ENCODE measurements at places on chromosomes 6 and 20. TPM values are rescaled to one million over a fixed set of nuclear protein-coding genes. Genes with fewer than 3 reads are reported as not detected.

DNA sequence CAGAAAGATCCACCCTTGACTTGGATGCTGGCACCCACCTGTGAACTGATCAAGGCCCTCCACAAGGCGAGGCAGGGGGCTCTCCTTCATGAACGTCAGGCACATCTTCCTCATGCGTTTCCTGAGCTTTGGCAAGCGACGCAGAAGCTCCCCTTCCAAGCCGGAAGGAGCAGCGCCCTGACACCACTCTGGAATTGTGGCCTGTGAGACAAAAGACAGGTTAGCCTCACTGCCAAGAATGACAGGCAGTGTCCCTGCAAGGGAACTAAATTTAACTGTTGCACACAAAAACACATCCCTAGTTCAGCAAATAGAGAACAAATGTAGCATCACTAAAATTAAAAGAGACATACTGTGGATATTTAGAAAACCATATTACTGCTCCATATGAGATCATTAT lies 42.0 kb upstream of the LYRM2 start:
- no peak for DNase-seq

GRCh38 chr6:99611148-99611547 lies 4.5 kb downstream of the PRDM13 start:
- DNase-seq, result no peak

GRCh38 chr20:44024820-44025580 lies 110.3 kb downstream of the TOX2 start:
- no peak for DNase-seq

DNA sequence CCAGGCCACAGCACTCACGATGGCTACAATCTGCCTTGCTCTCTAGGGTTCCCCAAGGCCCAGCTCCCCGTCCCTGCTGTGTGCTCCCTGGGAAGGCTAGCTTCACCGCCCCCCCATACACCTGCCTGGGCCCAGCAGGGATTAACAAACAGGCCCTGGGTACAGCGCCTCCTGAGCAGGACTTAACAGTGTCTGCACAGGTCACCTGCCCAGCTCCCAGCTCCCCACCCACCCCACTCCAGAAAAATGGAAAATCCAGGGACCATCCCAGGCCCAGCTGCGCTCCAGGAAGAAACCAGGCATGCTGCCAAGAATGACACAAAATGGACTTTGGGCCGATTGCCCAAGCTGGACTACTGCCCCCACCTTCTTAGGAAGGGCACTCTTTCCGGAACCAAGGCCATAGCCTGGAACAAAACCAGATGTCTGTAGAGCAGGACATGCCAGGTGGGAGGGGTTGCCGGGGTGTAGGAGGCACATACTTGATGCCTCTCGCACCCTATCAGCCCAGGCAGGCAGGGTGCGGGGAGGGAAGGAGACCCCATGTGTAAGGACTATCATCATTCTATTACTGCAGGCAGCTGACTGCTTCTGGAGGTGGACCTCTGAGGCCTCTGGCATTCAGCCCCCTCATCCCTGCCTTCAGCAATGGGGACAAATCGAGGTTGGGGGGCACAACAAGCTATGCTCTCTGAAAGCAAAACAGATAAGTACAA lies 104.9 kb downstream of the SNX5 start:
- DNase-seq, result no peak

DNA sequence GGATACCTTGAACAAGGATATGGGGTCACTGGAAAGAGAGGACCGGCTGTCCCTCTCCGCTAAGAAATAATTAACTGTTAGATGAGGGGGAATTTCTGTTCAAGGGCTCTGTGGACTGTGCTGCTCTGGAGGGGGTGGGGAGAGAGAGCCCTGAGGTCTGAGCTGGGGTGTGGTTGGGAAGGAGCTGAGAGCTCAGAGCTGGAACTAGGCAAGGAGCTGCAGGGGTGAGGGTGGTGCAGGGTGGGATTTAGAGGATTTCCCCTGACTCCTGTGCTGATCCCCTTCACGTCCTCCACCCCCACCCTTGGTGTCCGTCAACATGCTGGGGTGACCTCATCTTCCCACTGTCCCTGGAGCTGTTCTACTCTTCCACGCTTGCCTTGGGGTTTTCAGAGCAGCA lies 52.5 kb downstream of the HLA-A start:
- DNase-seq, result no peak

GRCh38 chr6:3429211-3429610 lies 27.6 kb downstream of the SLC22A23 start:
- no peak for DNase-seq

GRCh38 chr6:11848852-11849731 lies 70.5 kb upstream of the ADTRP start:
- no peak for DNase-seq

GRCh38 chr6:47741807-47742206 lies 40.0 kb upstream of the OPN5 start:
- peak; percentile 14 for DNase-seq

DNA sequence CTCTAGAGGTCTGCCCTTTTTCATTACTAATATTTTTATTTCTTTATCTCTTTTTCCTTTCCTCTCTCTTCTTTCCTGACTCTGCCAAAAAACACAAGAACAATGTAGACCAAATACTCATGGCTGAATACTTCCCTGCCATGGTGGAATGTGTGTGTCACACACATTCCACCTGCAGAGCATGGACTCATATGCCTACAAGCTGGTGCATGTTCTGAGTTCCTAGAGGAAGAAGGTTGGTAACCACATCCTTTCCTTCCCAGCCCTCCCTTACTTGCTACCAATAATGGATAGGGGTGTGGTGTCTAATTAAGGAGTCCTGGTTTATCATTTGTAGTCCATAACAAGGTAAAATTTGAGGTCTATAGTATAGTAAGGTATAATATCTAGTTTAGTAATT lies 15.2 kb upstream of the CST9L start:
- DNase-seq, result no peak

GRCh38 chr6:169813969-169814368 lies 62.5 kb downstream of the ERMARD start:
- DNase-seq, result no peak

- DNase-seq, result no peak
Observed at GRCh38 chr6:1379017-1379787, 10.2 kb upstream of the FOXF2 start.

- DNase-seq, result no peak
Observed at GRCh38 chr20:33460711-33461110, 17.1 kb upstream of the SNTA1 start.

DNA sequence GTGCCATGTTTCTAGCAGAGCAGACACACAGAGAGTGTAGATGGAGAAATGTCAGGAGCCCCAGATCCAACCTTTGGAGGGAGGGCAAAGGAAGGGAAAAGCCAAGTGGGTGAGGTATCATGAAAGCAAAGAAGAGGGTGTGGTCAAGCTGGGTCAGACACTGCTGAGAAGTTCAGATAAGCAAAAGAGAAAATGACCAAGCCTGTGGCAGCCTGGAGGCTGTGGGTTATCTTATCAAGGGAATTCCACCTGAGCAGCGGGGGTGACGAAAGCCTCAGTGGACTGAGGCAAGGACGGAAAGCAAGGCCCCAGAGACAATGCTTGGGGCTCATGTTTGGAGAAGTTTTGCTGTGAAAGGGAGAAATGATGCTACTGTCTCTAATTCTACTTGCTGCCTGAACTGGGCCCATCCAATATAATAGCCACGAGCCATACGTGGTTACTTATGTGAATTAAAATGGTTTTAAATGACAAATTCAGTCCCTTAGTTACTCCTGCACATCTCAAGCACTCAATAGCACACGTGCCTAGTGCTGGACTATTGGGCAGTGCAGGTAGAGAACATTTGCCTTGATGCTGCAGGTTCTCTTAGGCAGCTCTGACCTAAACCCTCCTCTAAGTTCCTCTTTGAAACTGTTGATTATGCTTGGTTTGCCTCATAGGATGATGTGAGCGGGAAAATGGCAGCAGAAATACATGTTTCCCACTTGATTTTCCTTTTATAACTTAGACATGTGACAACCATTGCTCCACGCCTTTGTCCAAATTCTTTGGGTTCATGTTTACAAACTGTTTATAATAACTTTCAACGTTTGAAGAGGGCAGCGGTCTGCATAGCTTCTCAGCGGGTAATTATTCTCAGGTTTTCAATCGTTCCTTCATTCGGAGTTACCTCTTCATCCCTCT lies 63.7 kb downstream of the SLC22A23 start:
- DNase-seq, result no peak

DNA sequence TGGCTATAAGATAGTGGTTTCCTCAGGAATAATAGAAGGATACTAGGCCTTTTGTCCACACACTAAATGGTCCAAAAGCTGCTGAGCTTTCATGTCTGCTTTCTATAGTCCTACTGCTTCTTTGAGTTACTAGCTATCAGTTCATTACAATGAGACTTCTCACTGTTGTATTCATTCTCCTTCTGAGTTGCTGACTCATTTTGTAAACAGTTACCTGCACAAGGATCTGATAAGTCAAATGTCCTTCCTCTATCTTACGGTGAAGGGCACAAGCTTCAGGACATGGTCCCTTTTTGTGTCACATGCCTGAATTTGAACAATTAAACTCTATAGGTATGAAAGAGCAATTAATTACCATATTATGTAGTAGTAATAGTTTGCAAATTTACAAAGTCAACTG lies 90.5 kb downstream of the MAN1A1 start:
- peak; percentile 48 for DNase-seq

DNA sequence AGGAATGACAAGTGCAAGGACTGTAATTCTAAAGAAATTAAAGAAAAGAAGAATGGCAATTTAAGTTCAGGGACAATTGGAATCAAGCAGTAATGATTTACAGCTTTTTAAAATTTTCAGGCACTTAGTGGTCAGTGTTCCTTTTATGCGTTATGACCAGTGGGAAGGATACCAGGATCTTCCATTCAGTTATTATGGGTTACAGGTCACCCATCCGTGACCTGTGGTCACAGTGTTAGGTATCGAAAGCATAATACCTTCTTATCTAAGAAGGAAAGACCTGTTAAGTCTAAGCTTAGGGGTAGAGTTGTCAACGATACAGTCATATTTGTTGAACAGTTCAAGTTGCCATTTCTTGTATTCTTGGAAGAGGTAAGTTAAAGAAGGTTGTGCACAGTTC lies 253.8 kb downstream of the LAMA2 start:
- no peak for DNase-seq

GRCh38 chr20:8304124-8304816 lies 172.2 kb downstream of the PLCB1 start:
- DNase-seq, result no peak

DNA sequence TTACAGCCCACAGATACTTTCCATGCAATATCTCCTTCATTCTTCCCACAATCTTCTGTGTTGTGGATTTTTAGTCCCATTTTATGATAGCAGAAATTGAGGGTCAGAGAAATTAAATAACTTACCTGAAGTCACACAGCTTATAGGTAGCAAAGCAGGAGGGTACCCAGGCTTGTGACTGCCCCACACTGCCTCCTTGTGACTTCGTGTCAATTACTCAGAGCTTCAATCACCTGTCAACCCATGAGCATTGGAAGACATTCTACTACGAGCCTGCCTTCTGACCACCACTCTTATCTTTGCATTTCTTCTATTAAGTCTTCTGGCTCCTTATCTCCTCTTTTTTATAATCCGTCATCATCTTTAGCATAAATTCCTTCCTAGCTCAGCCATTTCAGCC lies 71.6 kb upstream of the NRSN1 start:
- DNase-seq, result no peak

GRCh38 chr6:155291291-155291690 lies 23.0 kb downstream of the TFB1M start:
- no peak for DNase-seq

GRCh38 chr6:24692848-24693592 lies 25.9 kb downstream of the C6orf62 start:
- DNase-seq, result no peak

DNA sequence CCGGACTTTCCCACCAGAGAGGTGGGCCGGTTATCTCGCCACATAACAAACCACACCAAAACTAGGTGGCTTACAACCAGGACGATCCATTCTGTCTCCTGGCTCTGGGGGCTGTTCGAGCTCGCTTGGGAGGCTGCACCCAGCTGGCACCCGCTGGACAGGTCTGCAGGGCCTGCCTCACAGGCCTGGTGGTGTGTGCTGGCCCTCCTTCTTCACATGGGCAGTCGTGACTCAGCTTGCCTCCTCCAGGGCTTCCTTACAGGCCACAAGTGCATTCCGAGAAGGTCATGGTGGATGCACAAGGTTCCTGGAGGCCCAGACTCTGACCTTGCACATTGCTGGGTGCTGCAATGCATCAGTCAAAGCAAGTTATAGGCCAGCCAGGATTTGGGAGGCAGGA lies 34.2 kb downstream of the FOXF2 start:
- DNase-seq, result no peak

DNA sequence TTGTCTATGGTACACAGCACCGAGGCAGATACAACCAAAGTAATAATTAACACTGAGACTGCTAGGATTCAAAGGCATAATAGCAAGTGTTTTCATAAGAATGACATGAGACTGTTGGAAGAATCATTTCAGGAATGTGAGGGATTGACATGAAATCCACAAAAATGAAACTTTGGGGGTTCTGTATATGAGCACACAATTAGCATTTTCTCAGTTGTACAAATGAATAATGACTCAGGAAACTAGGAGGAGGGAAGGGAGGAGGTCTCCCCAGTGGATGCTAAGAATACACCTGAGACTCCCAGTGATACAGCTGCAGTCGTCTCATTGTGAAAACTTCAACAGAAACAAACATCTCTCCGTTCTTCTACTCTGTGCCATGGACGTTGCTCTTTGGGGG lies 428.4 kb upstream of the PLCB4 start:
- DNase-seq, result no peak

DNA sequence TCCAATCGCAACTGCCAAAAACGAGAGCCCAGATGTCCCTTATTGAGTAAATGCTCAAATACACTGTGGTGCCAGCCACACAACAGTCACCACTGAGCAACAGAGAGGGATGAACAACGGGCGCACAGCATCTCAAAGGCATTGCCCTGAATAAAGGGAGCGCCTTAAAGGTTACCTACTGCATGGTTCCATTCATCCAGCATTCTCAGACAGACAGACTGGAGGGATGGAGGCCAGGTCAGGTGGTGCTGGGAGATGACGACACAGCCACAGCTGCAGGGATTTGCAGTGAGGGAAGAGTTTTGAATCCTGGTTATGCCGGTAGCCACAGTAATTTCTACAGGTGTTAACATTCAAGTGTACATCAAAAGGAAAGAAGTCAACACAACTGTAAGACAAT lies 615.5 kb upstream of the AGPAT4 start:
- no peak for DNase-seq

The SPDEF gene
- total RNA-seq, result 59.6 TPM

The ABHD16B gene
- not detected for total RNA-seq

The PERP gene
- total RNA-seq, result 71.2 TPM

The ARMH2 gene
- not detected for total RNA-seq

The ISM1 gene
- not detected for total RNA-seq

The DOK5 gene
- not detected for total RNA-seq

The POPDC3 gene
- not detected for total RNA-seq

The APOM gene
- total RNA-seq, result 1.8 TPM

The MMS22L gene
- 17.1 TPM for total RNA-seq

The PCMTD2 gene
- total RNA-seq, result 41.4 TPM

The SLC17A3 gene
- not detected for total RNA-seq

The ADGRF5 gene
- total RNA-seq, result 0.05 TPM

The GHRH gene
- not detected for total RNA-seq

The HLA-DQB1 gene
- total RNA-seq, result not detected

Data from HT-29 (cell line).